T-cell (primary cell): ENCODE measurements at places on chromosomes 13 and 19. TPM values are rescaled to one million over a fixed set of nuclear protein-coding genes. Genes with fewer than 3 reads are reported as not detected.

Gene CERS1
- 0.20 TPM for total RNA-seq

Gene DACT3
- 0.56 TPM for total RNA-seq

Gene SULT2A1
- not detected for total RNA-seq

Gene GDF15
- not detected for total RNA-seq

Gene MPHOSPH8
- total RNA-seq: 88.2 TPM

Gene TTC9B
- total RNA-seq: not detected

Gene ZNF557
- 16.5 TPM for total RNA-seq

Gene GAPDHS
- not detected for total RNA-seq

Gene CLEC11A
- total RNA-seq: 1.4 TPM

Gene TSEN34
- 24.7 TPM for total RNA-seq

Gene CCDC169
- total RNA-seq: not detected

Gene KCNRG
- total RNA-seq: 0.47 TPM

Gene CYP4F11
- not detected for total RNA-seq

Gene C19orf33
- total RNA-seq: 1.3 TPM

Gene KLF1
- total RNA-seq: not detected

Gene ZFP30
- total RNA-seq: 15.0 TPM

Gene CBLC
- 0.25 TPM for total RNA-seq

Gene CRX
- not detected for total RNA-seq

Gene ZNF98
- total RNA-seq: not detected

Gene RFPL4A
- not detected for total RNA-seq
